ENCODE measurements at places on chromosomes 1 and 21.

DNA sequence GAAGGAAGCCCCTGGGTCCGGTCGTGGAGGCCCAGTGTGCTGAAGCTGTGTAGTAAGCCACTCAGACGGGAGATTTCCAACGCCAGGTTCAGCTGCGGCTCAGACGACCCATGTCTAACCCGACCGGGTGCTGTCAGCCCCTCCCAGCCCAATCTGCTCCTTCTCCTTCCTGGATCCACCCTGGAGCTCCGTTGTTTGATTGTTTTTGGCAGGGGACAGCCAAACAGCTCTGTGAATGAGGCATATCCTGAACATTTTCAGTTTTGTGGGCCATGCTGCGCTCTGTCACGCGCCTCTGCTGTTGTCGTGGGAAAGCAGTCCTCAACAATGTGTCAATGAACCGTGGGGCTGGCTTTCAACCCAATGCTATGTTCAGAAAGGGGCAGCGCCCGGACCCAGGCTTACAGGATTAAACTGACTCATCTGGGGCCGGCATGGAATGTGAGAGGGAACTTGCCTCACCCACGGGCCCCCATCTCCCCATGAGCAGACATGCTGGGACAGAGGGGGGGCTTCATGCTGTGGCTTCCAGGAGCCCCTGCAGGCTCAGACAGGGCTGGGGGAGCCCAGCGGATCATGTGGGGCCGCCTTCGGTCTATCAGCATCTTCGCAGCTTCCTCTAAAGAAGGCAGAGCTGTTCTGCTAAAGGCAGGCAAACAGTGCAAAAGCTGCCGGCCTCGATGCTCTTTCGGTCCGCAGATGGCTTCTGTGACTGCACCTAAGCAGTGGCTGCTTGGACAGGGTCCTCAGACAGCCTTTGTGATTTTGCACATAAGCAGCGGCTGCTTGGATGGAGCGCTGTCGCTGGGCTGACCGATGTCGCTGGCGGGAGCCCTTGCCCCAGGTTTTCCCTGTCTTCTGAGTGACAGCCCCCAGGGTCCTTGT, 101.7 kb downstream of the RIPK4 start:
- no peak for DNase-seq

DNA sequence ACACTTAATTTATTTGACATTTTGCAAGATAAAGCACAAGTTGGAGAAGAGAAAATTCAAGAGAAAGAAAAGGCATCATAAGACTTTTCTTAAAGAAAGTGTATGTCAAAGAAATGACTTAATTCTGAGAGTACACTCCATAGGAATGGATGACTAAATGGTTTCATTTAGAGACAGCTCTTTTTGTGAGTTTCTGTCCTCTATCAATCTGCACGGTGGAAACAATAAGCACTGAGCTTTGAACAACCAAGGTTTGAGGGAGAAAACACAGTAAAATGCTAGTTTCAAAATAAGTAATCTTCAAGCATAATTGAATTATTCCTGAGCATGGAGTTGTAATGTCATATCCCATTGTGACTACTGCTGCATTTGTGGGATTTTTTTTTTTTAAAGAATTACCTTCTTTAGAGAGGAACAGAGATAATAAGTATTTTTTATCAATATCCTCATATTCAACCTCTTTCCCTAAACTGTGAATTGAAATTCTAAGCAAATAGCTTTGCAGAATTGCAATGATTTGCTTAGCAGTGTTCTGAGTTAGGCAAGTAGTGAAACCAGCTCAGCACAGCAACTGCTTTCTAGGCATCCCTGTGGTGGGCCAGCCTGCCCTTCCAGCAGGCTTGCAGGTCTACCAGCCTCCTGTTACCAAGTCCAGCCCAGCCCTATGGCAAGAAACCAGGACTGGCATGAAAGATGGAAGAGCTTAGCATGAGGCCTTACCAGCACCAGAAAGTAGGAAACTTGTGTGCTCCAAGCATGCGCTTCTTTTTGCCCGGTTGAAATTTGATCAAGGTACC, 38.2 kb downstream of the KCNJ6 start:
- DNase-seq = no peak

DNA sequence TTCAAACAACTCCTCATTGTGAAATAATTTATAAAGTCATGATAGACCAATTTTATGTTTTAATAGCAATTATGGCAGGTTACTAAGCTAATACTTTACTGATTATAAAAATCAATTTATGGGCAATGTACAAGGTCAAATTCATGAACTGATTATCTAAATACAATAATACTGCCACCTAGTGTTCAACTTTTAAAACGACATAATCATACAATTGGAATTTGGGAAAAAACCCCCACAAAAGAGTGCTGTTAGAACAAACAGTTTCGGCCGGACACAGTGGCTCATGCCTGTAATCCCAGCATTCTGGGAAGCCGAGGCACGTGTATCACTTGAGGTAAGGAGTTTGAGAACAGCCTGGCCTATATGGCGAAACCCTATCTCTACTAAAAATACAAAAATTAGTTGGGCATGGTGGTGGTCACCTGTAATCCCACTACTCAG, 14.0 kb downstream of the GTF2B start:
- no peak for DNase-seq

DNA sequence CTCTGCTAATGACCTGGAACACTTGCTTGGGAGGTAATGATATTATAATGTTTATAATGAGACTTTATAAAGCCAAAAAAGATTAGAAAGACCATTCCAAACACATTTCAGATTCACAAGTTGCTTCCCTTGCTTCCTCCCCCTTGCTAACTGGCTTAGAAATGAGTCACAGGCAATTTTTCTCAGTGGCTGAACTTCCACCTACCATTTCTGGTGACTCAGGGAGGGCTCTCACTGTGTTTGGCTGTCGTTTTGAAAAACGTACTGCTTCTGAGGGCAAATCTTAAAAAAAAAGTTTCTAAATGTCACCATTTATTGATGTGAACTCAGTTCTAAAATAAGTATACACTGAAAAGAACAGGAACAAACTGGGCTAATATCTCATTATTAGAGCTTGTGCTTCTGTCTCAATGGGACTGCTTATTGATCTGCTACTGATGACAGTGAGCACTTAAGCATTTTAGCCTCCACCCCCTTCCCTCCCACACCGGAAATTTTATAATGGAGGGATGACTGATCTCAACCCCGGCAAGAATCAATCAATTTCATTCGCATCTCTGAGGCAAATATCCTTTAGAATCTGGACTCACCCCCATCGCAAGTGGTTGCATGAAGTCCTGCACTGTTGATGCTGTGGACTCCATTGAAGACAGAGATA, 278.3 kb downstream of the KCTD3 start:
- no peak for DNase-seq

DNA sequence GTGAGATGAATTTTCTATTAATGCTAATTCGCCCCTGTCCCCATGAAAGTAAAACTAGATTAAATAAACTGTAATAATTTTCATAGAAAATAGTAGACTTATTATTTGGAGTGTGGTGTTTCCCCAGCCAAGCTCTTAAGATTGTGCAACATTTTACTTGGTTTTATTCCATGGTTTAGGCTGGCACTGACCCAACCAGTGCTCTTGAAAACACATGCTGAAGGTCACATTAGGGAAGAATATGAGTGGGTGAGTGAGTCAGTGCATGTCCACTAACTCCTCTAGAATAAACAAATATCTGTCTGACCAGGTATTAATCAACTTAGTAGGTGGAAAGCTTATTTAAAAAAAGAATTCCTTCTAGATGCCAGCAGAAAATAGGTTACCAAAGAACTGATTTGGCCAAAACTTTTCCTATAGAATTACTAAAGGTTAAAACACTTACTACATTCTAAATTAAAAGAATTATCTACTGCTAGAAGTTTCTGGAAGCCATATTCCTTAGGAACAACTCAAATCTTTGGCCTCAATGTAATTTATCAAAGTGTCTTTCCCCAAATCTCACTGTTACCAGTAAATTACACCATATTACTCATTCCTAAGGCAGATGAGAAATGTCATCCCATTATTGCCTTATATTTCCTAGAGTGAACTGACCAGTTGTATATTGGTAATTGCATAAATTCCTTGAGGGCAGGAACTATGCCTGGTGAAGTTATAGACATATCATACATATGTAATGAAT, 89.7 kb upstream of the RGS1 start:
- DNase-seq = no peak

DNA sequence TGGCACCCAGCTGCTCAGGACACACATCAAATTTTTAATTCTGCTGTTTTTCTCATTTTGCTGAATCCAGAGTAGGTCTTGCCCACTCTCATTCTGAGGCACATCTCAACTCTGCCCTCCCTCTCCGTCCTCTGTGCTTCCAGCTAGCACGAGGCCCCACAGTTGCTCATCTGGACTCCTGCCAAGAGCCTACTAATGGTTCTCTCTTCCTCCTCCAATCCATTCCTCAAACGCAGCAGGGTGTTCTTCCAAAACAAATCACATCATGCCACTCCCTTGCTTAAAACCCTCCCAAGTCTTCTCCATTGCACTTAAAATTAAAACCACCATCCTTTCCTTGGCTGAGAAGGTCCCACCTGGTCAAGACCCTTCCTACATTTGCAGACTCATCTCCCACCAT, 49.8 kb upstream of the SCAF4 start:
- no peak for DNase-seq

DNA sequence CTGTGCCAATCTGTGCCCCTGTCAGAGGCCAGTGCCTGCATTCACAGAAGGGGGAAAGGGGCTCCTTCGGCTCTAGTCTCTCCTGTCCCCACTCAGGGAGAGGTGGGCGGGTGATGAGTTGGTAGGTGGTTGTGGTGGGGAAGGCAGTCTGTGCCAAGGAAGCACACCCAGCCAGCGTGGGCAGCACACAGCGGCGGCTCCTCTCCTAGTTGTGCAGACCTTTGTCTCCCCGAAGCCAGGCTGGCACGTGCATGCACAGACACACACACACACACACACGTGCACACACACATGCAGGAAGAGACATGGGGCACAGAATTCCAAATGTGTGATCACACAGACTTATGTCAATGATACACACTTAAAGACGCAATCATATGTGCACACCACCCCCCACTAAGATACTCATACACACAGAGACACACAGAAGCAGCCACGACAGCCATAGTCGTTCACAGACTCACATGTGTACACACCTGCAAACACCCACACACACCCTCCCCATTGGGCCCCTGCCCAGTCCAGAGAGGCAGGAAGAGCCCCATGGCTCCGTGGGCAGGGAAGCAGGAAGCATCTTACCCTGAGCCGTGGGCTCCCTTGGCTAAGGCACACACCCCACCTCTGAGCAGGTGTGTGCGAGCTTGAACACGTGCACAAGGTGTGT, 16.4 kb downstream of the RIMS3 start:
- no peak for DNase-seq
